Activated T-helper 2 cell treated with anti-CD3 and anti-CD28 coated beads, Interferon-gamma antibody, Interleukin-2, Interleukin-4, amounts not matched to agents 10 μg/mL and 5 μg/mL and 100 μg/mL, durations not matched to agents 14 hours and 24 hours and 36 hours (primary cell): ENCODE measurements at places on chromosomes 5 and 9. TPM values are rescaled to one million over a fixed set of nuclear protein-coding genes. Genes with fewer than 3 reads are reported as not detected.
A peak's percentile ranks its signal among the peaks of the same experiment; 100 is the strongest.

The MCTP1 gene
- not detected in 2 replicates for total RNA-seq

The SLC45A2 gene
- total RNA-seq, result not detected in 2 replicates

The IQGAP2 gene
- 28.3 and 29.5 TPM in 2 replicates for total RNA-seq

The PPP3R2 gene
- total RNA-seq, result not detected in 2 replicates

The CCL28 gene
- total RNA-seq, result 10.9 and 13.0 TPM in 2 replicates

The PITX1 gene
- 0.39 and 0.46 TPM in 2 replicates for total RNA-seq

- H3K36me3 ChIP-seq, result peaks cover 26% of the 10 kb centered on the region
- peak overlapping the region; percentile 72 for H3K27ac ChIP-seq
- peaks cover 58% of the 10 kb centered on the region for H3K4me1 ChIP-seq
- no peak for DNase-seq
- H3K27me3 ChIP-seq, result no peaks in the 10 kb centered on the region
- no peak overlapping the region for H3K4me3 ChIP-seq
Observed at GRCh38 chr5:143119881-143120341, 283.6 kb downstream of the NR3C1 start.

DNA sequence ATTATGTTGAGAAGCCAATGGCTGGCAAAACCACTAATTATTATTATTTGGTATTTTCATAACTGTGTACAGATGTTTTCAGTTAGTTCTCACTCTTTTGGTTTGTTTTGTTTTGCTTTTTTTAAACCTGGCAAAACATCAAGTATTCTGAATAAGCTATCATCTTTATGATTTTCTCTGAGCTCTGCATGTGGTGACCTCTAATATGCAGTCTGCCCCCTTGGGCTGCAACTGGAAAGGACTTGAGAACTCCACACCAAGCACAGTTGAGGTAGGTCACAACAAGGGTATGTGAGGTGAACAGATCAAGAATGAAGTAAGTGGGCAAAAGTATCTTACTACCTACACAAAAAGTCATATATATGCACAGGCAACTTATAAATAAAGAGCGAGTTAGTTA is 202.2 kb downstream of the NFIB start:
- DNase-seq, result no peak
- H3K4me3 ChIP-seq, result no peak overlapping the region
- no peak overlapping the region for H3K27ac ChIP-seq

DNA sequence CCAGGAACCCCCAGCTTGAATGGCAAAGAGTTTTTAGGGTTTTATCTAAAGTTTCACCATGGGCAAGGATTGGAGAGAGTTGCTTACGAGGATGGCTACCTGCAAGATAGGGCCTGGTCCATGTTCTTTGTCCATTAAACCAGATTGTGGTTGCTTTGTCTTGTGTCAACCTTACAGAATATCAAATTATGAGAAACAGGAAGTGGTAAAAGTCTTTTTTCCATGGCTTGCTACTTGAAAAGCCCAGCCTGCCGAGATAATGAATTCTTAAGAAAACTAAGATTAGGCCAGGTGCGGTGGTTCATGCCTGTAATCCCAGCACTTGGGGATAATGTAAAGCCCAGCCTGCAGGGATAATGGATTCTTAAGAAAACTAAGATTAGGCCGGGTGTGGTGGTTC is 24.4 kb downstream of the ZNF474 start:
- DNase-seq, result no peak
- peaks cover 10% of the 10 kb centered on the region for H3K4me1 ChIP-seq
- H3K27ac ChIP-seq, result no peak overlapping the region
- H3K36me3 ChIP-seq, result no peaks in the 10 kb centered on the region

- H3K36me3 ChIP-seq, result no peaks in the 10 kb centered on the region
- DNase-seq, result no peak
- H3K4me1 ChIP-seq, result peaks cover 17% of the 10 kb centered on the region
- no peak overlapping the region for H3K27ac ChIP-seq
- H3K27me3 ChIP-seq, result no peaks in the 10 kb centered on the region
- no peak overlapping the region for H3K4me3 ChIP-seq
Observed at GRCh38 chr9:14645648-14646047, 47.6 kb downstream of the ZDHHC21 start.

DNA sequence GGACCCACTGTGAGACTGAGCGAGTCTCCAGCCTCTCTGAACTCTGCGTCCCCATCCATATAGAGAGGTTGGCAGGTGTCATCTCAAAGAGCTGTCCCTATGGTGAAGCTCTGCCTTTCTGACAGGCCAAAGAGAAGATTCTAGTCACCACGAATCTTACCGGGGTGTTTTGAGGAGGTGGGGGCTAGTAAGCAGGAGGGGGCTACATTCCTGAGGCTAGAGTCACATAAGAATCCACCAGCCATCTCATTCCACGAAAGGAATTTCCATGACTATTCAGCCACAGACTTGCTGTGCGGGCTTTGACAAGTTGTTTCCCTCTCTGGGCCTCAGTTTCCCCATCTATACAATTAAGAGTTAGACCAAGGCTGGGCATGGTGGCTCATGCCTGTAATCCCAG is 16.3 kb downstream of the PDGFRB start:
- no peak for DNase-seq
- no peaks in the 10 kb centered on the region for H3K27me3 ChIP-seq
- no peaks in the 10 kb centered on the region for H3K36me3 ChIP-seq
- H3K27ac ChIP-seq, result no peak overlapping the region

- H3K36me3 ChIP-seq, result no peaks in the 10 kb centered on the region
- no peaks in the 10 kb centered on the region for H3K4me1 ChIP-seq
- DNase-seq, result no peak
- no peak overlapping the region for H3K27ac ChIP-seq
- no peak overlapping the region for H3K4me3 ChIP-seq
Observed at GRCh38 chr5:15992918-15993317, 186.7 kb downstream of the MARCHF11 start.

DNA sequence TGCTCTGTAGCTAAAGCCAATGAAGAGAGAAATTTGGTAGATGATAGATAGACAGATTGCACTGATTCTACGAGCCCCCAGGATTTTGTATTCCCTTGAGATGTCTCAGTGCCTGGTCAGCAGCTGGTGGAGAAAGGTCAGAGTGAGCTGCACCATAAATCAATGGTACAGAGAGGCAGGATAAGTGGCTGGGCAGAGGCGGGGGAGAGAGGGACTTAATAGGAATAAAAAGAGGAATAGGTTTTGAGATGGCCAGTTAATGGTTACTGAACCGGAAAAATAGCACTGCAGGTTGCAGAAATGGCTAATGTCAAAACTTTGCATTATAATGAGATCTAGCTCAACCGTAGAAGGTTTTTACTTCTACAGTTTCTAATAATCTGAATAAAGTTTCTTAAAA is 47.9 kb upstream of the SLC12A2 start:
- DNase-seq, result no peak
- no peak overlapping the region for H3K4me3 ChIP-seq
- H3K4me1 ChIP-seq, result no peaks in the 10 kb centered on the region
- H3K27ac ChIP-seq, result no peak overlapping the region
- H3K27me3 ChIP-seq, result no peaks in the 10 kb centered on the region

DNA sequence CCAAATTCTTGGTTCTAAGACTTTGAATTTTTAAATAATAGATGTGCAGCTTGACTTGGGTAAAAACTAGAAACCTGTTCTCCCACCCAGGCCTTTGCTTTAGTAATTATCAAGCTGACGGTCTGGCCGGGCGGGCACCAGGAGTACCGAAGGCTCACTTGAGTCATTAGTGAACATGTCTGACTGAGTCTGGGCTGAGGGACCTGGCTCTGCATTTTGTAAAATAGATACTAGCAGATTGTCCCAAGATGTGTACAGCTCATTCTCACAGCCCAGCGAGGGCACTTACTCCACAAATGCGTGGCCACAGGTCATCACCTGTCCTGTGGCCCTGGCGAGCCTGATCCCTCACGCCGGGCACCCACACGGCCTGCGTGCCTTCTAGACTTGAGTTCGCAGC is 216.2 kb downstream of the FANCC start:
- H3K27me3 ChIP-seq, result no peaks in the 10 kb centered on the region
- H3K4me1 ChIP-seq, result no peaks in the 10 kb centered on the region
- DNase-seq, result no peak
- no peak overlapping the region for H3K4me3 ChIP-seq
- no peak overlapping the region for H3K27ac ChIP-seq
- H3K36me3 ChIP-seq, result no peaks in the 10 kb centered on the region

- H3K27ac ChIP-seq, result no peak overlapping the region
- H3K27me3 ChIP-seq, result peaks cover 58% of the 10 kb centered on the region
- no peaks in the 10 kb centered on the region for H3K36me3 ChIP-seq
Observed at GRCh38 chr5:168409591-168410458, 76.4 kb upstream of the RARS1 start.

DNA sequence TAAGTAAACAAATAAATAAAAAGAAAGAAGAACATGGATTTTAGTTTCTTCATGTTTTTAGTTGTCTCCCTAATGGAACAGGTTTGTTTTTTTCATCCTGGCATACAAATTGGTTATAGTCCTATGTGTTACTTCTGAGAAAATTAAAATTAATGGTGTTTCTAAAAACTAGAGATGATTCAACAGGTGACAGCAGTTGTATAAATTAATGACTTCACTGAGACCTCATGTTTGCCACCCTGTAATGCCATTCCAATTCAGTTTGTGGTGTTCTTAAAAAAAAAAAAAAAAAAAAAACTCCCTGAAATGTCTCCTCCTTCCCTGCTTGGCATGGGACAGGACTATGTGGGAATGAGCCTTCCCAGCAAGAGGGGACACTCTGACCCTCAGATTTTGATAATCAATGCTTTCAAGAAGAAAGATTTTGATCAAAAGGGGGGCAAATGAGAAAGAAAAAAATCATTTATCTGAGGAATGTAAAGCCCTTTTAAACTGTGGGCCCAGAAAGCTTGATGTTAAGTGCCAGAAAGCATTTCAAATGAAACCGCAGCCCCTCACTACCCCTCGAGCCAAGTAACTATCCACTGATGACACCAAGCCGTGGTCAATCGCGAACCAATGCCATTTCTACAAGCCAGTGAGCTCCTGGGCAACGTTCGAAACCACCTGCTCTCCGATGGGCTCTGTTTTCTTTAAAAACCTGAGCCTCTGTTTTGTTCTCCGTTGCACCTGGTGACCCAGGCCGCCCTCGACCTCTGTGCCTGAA is 941 bp downstream of the EXD3 start:
- peak overlapping the region; percentile 88 for H3K4me3 ChIP-seq
- H3K27ac ChIP-seq, result peak overlapping the region; percentile 49
- no peak for DNase-seq
- H3K27me3 ChIP-seq, result peaks cover 4% of the 10 kb centered on the region

GRCh38 chr9:100492952-100493351 is 20.0 kb downstream of the TMEFF1 start:
- no peaks in the 10 kb centered on the region for H3K4me1 ChIP-seq
- H3K27me3 ChIP-seq, result no peaks in the 10 kb centered on the region
- no peak overlapping the region for H3K4me3 ChIP-seq
- H3K27ac ChIP-seq, result no peak overlapping the region
- no peaks in the 10 kb centered on the region for H3K36me3 ChIP-seq

GRCh38 chr5:95035891-95036685 is 248.8 kb downstream of the MCTP1 start:
- H3K27me3 ChIP-seq, result peaks cover 10% of the 10 kb centered on the region
- H3K4me3 ChIP-seq, result no peak overlapping the region
- H3K36me3 ChIP-seq, result no peaks in the 10 kb centered on the region
- no peak for DNase-seq

GRCh38 chr9:36129139-36129538 is 7.4 kb upstream of the GLIPR2 start:
- H3K36me3 ChIP-seq, result no peaks in the 10 kb centered on the region
- H3K27me3 ChIP-seq, result peaks cover 5% of the 10 kb centered on the region
- no peak overlapping the region for H3K4me3 ChIP-seq
- no peak for DNase-seq
- peaks cover 16% of the 10 kb centered on the region for H3K4me1 ChIP-seq

DNA sequence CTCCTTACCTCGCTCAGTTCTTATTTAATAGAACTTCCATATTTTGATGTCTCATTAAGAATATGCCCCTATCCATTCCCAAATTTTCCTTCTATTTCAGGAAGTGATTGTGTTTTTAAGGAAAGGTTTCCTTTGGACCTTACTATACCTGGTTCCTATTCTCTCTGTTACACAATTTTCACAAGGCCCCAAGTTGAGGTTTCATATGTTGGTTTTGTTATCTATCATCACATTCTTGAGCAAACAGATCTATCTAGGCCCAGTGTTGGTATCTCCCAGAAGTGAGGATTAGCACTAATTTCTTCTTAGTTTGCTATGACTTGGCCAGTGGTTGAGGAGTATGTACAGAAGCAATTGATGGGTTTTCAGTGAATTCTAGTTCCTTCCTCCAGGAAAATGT is 41.5 kb downstream of the ALG2 start:
- no peak for DNase-seq
- peak overlapping the region; percentile 87 for H3K27ac ChIP-seq
- H3K4me3 ChIP-seq, result peak overlapping the region; percentile 18
- H3K36me3 ChIP-seq, result peaks cover 2% of the 10 kb centered on the region

- peak overlapping the region; percentile 77 for H3K4me3 ChIP-seq
- H3K27ac ChIP-seq, result peak overlapping the region; percentile 74
- H3K27me3 ChIP-seq, result no peaks in the 10 kb centered on the region
- no peak for DNase-seq
Observed at GRCh38 chr5:39193553-39194465, 25.6 kb downstream of the FYB1 start.

GRCh38 chr5:132439521-132440089 is 51.0 kb downstream of the IRF1 start:
- H3K36me3 ChIP-seq, result peaks cover 46% of the 10 kb centered on the region
- no peak for DNase-seq
- no peaks in the 10 kb centered on the region for H3K27me3 ChIP-seq
- H3K27ac ChIP-seq, result no peak overlapping the region
- no peak overlapping the region for H3K4me3 ChIP-seq
- peaks cover 71% of the 10 kb centered on the region for H3K4me1 ChIP-seq

DNA sequence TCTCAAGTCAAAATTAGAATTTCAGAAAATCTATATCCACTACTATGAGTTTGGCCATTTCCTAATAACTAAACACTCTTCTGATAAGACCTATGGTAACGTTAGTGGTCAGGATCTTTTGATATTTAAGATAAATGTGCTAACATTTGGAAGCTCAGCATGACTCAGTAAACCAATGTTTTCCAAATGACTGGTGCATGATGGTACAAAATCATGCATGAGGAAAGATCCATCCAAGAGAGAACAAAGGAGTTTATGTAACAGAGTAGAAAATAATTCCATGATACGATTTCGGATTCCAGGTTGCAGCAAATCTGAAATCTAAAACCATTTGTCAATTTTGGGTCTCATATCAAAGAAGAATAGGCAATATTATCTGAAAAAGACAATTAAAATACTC is 279.2 kb downstream of the NSG2 start:
- H3K27me3 ChIP-seq, result peaks cover 4% of the 10 kb centered on the region
- H3K4me1 ChIP-seq, result peaks cover 1% of the 10 kb centered on the region
- no peaks in the 10 kb centered on the region for H3K36me3 ChIP-seq
- DNase-seq, result no peak
- H3K27ac ChIP-seq, result no peak overlapping the region

GRCh38 chr5:155906046-155906445 is 420.9 kb upstream of the SGCD start:
- H3K27ac ChIP-seq, result no peak overlapping the region
- DNase-seq, result no peak
- H3K36me3 ChIP-seq, result no peaks in the 10 kb centered on the region
- no peaks in the 10 kb centered on the region for H3K4me1 ChIP-seq
- H3K27me3 ChIP-seq, result no peaks in the 10 kb centered on the region
